Mammary microvascular endothelial cell (primary cell): ENCODE measurements at places on chromosomes 3 and 15. TPM values are rescaled to one million over a fixed set of nuclear protein-coding genes. Genes with fewer than 3 reads are reported as not detected.

The RARRES1 gene
- total RNA-seq: 5.1 and 9.6 TPM in 2 replicates

The PPARG gene
- 17.1 and 20.1 TPM in 2 replicates for total RNA-seq

The GATA2 gene
- 52.0 and 66.8 TPM in 2 replicates for total RNA-seq

The USP50 gene
- total RNA-seq: not detected in 2 replicates

The ZBED2 gene
- total RNA-seq: not detected in 2 replicates

The EOMES gene
- not detected in 2 replicates for total RNA-seq

The SEMA3G gene
- total RNA-seq: 3.5 and 3.6 TPM in 2 replicates

The LMLN gene
- 2.8 and 3.7 TPM in 2 replicates for total RNA-seq

The SMCO1 gene
- total RNA-seq: not detected in 2 replicates

The FBXO22 gene
- 50.3 and 55.1 TPM in 2 replicates for total RNA-seq

The LRRC58 gene
- 24.0 and 26.4 TPM in 2 replicates for total RNA-seq
